ENCODE measurements at places on chromosomes 3 and 15. TPM values are rescaled to one million over a fixed set of nuclear protein-coding genes. Genes with fewer than 3 reads are reported as not detected.

- DNase-seq = no peak
These were observed 112.6 kb upstream of the ALCAM start for GRCh38 chr3:105254154-105254553.

DNA sequence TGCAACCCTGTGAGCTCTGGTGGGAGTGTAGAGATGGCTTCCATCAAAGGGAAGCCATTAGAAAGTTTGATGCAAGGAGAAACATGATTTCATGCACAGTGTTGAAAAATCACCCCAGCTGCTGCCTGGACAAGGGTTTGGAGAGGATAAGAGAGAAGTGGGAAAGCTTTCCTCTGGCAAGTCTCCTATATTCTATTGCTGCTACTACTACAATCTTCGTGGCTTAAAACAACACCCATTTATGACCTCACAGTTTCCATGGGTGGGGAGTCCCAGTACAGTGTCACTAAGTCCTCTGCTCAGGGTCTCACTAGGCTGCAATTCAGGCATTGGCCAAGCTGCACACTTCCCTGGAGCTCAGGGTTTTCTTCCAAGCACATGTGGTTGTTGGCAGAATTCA lies 229.3 kb downstream of the TAFA4 start:
- DNase-seq = no peak

GRCh38 chr3:30353711-30354467 lies 252.5 kb upstream of the TGFBR2 start:
- no peak for DNase-seq

GRCh38 chr15:89416339-89417183 lies 79.8 kb downstream of the RHCG start:
- peak; percentile 60 for DNase-seq

DNA sequence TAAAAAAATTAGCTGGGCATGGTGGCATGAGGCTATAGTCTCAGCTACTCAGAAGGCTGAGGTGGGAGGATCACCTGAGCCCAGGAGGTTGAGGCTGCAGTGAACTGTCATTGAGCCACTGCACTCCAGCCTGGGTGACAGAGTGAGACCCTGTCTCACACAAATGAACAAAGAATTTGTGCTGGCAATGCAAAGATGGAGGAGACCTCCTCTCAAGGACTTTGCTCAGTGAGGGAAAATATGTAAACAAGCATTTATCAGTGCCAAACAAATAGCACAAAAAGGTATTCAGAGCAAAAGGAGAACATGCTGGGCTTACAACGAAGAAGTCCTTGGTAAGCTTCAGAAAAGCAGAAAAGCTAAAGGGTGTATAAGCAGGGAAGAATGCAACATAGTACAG lies 113.1 kb upstream of the UMPS start:
- DNase-seq = no peak

- DNase-seq = no peak
These were observed 36.5 kb upstream of the ENTPD3 start for GRCh38 chr3:40350529-40350928.

DNA sequence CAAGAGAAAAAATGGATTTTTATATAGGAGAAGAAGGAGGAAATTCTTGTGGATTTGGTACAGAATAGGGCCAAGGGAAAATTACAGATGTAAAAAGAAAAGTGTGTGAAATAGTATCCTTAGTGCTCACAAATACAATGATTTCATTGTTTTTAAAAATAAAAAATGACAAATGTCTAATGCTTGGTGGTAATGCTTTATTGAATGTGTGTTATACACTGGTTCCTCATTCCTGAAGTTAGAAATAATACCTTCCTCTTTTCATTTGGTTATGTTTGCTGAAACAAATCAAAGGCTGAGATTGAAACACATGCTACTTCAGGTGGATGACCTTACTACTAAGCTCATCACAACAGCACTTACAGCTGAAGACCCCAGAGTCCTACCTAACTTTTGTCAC lies 37.7 kb upstream of the CCR2 start:
- no peak for DNase-seq

DNA sequence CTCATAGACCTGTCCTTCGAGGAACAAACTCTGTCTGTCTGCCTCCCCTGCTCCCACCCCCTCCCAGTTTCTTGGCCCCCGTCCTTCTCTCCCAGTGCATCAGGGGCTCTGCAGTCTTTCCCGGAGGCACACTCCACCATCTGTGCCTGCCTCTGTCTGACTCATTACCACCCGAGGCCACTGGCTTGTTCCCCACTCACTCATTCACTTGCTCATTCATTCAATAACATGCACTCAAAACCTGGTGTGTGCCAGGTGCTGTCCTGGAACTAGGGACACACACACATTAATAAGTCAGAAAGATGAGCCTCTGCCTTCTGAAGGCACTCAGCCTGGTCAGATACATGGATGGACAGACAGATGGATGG lies 12.4 kb downstream of the AMIGO3 start:
- DNase-seq = peak; percentile 67

- DNase-seq = peak; percentile 19
These were observed 114.0 kb upstream of the OSTN start for GRCh38 chr3:191085091-191085490.

- no peak for DNase-seq
These were observed 4.0 kb upstream of the KLF15 start for GRCh38 chr3:126361211-126361610.

GRCh38 chr3:149224736-149225594 lies 3.3 kb upstream of the CP start:
- DNase-seq = peak; percentile 92

The CNTN6 gene
- not detected for total RNA-seq

DNA sequence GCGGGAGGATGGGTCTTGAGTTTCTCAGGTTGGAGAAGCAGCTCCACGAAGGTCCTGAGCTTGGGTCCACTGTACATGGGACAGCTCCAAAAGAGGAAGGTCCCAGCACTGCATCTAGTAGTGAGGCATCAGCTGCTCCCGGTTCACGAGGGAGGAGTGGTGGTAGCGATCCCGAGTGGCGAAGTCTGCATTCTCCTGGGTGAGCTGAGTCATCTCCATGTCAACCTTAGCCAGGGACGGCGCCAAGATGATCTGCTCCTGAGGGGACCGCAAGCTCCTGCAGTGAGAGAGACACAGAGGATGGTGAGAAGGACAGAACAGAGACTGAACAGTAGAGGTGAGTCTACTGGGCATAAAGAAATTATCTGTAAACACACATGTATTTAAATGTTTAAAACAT lies 28.0 kb upstream of the HEG1 start:
- DNase-seq = peak; percentile 88

The STARD5 gene
- 3.2 TPM for total RNA-seq

The POC1A gene
- total RNA-seq = 21.4 TPM

DNA sequence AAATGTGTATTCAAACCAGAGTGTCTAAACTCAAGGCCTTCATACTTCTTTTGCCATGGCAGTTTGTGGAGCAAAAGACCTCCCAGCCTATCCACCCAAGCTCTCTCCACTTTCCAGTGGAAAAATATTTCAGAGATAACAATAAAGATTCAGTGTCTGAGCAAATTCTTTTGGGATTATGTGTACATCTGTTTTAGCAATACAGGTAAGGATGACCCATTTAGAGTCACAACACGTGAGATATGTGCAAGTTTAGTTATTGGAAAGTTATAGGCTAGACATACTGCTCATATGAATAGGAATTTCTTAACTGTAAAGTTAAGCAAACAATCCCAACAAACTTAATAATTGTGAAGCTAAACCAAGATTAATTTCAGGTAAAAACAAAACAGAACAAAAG lies 174.5 kb upstream of the LRIG1 start:
- DNase-seq = no peak

- no peak for DNase-seq
These were observed 196.7 kb upstream of the ADAMTS9 start for GRCh38 chr3:64884536-64884935.

The TTLL13 gene
- total RNA-seq = not detected

- DNase-seq = no peak
These were observed 304.3 kb downstream of the TLE3 start for GRCh38 chr15:69793431-69793780.

DNA sequence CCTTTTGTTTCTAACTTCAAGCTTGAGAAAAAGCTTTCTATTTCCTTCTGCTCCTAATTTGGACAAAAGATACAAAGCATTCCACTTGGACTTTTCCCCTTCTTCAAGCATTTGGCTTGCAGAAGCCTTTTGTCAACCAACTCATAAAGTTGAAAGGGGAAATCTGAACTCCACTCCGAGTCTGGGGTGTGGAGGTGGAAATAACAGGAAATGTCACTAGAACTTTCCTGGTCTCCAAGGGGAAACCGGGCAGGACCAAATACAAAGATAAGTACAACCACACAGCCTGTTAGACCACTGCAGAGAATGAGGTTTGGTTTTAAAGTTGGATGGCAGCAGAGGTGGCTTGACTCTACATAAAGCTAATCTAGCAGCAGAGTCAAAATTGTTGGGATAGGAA lies 4.2 kb upstream of the C3orf80 start:
- DNase-seq = no peak

DNA sequence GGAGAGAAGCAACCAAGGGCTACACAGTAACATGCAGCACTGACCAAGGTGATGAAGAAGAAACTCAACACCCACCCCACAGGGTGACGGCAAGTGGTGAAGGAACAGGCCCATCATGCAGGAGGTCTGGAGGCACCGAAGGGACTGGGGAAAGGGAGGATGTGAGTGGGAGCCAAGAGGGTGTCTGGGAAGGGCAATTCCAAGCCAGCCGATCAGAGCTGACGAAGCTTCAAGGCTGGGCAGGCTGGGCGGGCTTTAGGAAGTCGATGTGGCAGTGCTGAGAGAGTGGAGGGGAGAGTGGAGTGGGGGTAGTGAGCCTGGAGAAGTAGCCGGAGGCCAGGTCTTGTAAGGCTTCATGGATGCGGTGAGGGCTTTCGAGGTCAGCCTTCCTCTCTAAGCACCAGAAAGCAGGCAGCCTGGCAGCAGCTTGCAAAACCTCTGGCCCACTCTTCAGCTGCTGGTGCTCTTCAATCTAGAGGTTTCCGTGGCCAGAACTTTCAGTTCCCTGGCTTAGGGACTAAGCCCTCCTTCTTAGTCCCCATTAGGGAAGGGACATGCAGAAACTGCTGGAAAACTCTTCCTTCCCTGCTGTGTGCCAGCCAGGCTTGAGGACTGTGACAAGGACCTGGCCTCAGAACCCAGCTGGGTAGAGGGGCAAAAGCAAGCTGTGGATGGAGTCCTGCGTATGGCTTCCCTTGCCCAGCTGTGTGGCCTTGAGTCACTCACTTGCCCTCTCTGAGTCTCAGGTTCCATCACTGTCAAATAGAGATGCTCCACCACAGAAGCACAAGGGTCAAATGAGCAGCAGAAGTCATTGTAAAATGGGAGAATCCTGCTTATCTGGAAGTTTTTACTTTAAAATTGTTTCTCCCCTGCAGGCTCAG lies 72.1 kb downstream of the TLE3 start:
- peak; percentile 88 for DNase-seq

DNA sequence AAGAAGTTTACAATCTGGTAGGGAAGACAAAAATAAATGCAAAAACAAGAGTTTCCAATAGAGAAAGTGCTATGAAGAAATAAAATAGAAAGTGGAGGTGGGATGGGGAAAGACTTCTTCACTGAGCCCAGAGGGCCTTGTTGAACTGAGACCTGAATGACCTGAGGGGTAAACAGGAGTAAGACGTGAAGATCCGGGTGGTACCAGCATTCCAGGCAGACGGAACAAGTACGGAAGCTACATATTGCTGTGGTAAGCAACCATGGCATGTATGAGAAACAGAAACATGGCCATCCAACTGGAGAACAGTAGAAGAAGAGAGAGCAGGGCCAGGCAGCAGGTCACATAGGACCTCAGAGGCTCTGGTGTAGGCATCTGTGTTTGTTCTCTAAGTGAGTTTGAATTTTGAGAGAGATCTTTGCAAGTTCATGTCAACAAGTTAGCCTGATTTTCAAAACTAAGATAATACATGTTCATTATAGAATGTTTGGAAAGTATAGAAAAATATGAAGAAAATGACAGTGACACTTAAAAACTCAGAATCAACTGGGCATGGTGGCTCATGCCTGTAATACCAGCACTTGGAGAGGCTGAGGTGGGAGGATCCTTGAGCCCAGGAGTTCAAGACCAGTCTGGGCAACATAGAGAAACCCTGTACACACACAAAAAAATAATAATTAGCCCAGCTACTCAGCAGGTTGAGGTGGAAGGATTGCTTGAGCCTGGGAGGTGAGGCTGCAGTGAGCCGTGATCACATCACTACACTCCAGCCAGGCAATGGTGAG lies 64.3 kb downstream of the SLC49A4 start:
- DNase-seq = no peak

DNA sequence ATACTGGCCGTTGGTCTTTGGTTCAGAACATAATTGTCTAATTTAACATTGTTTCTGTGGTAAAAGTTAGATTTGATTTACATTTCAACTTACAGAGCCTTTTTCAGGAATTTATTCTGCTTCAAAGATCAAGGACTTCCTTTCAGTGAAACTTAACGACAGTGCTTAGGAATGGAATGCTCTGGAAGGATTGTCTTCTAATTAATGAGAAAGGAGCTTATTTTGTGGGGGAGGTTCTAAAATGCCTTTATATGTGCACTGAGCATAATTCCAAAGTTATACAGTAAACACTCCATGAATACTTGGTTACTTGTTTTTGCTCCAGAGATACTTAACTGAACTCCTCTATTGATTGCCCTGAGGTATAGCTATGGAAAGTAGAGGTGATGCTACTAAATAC lies 75.7 kb downstream of the CACNA1D start:
- no peak for DNase-seq

DNA sequence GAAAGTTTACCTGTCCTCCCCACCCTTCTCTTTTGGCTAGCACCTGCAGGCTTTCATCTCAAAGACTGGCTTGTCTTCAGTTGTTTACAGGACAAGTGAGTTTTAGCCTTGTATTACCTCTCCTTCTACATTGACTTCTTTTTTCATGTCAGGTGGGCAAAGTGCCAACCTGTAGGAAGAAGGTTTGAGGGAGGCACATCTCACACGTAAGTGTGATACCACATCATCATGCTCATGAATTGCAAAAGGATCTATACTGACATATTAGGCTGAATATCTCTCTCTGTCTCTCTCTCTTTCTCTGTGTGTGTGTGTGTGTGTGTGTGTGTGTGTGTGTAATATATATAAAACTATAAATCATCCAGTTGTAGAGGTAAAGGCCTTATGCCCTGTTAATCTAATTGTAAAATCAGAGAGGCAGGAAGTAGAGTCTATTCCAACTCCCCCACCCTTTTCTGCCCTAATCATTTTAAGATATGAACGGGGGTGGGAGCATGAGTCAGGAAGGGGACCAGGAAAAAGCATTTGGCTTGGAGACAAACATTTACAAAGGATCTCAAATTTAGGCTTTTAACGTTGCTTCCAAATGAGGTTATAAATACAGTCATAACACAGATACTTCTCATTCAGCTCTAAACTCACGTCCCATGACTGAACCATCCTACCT lies 107.0 kb upstream of the PFN2 start:
- peak; percentile 42 for DNase-seq

DNA sequence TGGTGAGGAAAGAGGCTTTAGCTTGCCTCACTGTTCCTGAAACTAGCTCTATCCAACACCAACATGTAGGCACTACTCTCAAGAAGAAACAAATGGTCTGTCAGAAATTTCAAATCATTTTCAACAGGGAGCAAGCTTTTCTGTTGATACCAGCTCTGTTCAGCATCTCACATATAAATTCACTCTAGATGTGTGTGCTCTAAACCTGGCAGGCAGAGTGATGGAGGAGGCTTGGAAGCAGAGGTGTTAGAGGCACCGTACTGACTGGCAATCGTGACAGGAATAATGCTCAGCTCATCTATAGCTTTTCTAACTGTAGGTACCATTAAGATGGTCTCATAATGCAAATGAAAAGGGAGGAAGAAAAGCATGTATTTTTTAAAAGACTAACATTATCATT lies 597.2 kb upstream of the NECTIN3 start:
- DNase-seq = no peak

GRCh38 chr3:136893848-136894443 lies 31.9 kb downstream of the NCK1 start:
- peak; percentile 35 for DNase-seq

Data from RPMI7951 (cell line).